ENCODE measurements at places on chromosomes 2 and 18.

DNA sequence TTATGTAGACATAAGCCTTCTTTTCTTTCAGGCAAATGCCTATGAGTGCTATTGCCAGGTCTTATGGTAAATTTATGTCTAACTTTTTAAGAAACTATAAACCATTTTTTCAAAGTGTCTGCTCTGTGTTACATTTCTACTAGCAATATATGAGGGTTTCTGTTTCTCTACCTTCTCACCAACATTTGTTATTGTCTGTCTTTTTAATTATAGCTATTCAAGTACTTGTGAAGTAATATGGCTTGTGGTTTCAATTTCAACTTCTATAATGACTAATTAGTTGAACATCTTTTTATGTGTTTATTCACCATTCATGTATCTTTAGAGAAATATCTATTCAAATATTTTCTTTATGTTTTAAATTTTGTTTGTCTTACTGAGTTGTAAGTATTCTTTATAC, 213.1 kb upstream of the MC4R start:
- no peak for DNase-seq

DNA sequence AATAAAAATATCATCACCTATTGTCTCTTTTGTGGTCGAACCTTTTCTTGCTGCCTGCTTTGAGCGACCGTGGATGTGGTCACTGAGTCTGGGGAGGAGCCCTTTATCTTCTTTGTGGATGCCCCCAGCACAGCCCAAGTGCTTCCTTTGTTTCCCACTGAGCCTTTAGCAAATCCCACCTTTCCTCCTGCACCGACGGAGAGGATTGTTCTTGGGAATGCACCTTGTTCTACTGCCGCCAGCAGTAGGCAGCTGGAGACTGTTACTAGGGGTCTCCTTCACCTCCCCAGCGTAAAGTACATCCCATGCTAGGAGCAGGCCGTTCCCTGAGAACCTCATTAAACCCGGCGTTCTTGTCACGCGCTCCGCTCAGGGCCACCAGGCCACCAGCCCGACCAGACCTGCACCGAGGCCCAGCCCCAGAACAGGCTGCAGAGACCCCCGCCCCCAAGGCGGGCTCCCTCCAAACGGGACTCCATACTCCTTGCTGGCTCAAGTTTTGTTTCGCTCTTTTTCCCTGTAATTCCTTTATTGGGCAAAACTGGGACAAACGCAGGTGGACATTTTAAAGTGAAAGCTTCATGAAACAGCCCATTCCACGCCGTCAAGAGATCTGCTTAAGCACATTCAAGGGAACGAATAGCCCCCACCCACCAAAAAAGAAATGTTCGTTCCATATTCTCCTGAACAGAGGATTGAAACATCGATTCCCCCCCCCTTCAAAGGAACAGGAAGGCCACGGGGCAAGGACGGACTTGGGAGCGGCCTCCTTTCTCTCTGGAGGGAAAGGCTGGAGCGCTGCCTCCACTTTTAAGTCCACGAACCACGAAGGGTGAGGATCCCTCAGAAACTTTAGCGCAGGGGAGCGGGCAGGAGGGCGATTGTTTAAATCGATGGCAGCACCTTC, 1.1 kb upstream of the MAT2A start:
- no peak for DNase-seq

DNA sequence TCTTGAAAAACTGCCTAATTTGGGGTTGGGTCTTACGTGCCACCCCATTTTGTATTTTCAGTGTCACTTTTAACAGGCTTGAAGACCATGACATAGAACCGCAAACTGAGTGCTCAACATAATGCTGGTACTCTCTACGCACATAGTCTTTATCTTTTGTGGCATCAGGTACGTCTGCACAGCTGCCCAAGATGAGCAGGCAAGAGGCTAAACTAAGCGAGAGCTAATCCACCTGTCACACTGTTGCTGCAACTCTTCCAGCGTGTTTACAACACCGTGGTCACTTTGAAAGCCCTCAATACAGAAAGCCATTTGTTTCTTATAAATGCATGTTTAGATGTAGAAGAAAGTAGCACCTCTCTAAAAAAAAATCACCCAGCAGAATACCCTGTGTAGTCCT, 270.0 kb upstream of the TCF4 start:
- no peak for DNase-seq

GRCh38 chr18:36917907-36918306, 89.0 kb downstream of the KIAA1328 start:
- no peak for DNase-seq

DNA sequence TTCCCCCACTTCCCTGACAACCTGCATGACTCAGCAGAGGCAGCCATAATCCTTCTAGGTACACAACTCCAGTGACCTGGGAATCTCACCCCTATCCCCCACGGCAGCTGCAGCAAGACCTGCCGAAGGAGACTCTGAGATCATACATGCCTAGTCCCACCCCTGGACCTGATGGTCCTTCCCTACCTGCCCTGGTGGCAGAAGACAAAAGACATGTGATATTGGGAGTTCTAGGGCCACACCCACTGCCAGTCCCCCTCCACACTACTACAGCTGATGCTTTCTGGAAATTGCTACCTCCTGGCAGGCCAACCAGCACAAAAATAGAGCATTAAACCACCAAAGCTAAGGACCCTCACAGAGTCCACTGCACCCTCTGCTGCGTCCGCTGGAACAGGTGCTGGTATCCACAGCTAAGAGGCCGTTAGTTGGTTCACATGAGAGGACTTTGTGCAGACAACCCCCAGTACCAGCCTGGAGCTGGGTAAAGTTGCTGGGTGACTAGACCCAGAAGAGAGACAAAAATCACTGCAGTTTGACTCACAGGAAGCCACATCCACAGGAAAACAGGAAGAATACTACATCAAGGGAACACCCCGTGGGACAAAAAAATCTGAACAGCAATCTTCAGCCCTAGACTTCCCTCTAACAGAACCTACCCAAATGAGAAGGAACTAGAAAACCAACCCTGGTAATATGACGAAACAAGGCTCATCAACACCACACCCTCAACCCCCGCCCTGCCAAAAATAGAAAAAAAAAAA, 12.5 kb downstream of the MARCO start:
- DNase-seq: no peak

All from LNCaP clone FGC (cell line).